ENCODE measurements at places on chromosomes 1 and 21.

GRCh38 chr1:94989911-94990473 lies 63.1 kb upstream of the CNN3 start:
- DNase-seq: no peak

- DNase-seq: no peak
These were observed 99.3 kb upstream of the VAV3 start for GRCh38 chr1:108064255-108064654.

DNA sequence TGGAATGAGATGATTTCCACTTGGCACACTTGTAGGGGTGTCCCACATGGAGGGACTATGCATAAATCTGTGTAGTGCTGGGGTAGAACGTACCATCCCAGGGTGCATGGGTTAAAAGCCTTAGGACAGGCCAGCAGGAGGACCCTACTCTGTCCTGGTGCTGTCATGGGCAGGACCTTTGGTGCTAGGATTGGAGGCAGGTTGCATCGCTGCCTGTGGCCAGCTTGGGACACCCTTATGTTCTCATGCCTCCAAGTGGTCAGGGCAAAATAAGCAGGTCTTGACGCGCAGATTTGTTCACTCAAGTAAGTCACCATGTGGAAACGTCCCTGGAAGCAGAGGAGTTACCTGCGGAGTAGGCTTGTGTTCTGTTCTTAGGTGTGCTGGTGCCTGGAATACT lies 49.5 kb upstream of the RAB3GAP2 start:
- DNase-seq: no peak

- no peak for DNase-seq
These were observed 23.0 kb upstream of the DNAJC11 start for GRCh38 chr1:6724517-6725141.

DNA sequence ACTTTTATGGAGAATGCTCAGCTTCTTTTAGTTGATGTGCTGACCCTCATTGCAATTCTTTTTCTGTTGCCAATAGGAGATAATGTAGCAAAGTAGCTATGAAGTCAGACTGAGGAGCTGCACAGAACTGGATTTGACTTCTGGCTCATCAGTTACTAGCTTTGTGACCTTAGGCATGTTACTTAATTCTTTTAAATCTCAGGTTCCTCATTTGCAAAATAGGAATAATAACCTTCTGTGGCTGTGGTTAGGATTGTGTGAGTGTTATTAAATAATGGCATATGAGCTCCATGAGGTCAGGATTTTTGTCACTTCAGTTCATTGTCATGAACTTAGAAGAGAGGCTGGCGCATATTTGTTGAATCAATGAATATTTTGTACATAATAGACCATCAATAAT lies 237.6 kb upstream of the SGIP1 start:
- no peak for DNase-seq

DNA sequence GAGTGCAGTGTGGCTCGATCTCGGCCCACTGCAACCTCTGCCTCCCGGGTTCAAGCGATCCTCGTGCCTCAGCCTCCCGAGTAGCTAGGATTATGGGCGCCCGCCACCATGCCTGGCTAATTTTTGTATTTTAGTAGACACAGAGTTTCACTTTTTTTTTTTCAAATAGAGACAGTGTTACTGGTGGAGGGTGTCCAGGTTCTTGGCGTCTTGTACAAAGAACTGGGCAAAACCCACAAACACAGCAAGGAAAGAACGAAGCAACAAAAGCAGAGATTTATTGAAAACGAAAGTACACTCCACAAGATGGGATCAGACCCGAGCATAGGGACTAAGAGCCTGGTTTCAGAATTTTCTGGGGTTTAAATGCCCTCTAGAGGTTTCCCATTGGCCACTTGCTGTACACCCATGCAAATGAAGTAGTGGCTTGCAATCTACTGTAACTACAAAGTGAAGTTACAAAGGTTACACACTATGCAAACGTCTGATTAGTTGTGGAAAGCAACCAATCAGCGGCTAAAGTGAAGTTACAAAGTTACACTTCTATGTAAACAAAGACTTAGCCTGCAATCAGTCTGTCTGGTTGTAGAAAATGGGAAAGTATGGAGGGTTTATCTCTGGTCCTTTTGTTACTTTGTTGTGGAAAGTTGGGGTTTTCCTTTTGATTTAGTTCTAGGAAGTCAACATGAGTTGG lies 199.1 kb downstream of the DYRK1A start:
- no peak for DNase-seq

GRCh38 chr1:62514746-62515423 lies 78.0 kb downstream of the USP1 start:
- DNase-seq: no peak

GRCh38 chr21:32456497-32456918 lies 44.0 kb downstream of the EVA1C start:
- no peak for DNase-seq

DNA sequence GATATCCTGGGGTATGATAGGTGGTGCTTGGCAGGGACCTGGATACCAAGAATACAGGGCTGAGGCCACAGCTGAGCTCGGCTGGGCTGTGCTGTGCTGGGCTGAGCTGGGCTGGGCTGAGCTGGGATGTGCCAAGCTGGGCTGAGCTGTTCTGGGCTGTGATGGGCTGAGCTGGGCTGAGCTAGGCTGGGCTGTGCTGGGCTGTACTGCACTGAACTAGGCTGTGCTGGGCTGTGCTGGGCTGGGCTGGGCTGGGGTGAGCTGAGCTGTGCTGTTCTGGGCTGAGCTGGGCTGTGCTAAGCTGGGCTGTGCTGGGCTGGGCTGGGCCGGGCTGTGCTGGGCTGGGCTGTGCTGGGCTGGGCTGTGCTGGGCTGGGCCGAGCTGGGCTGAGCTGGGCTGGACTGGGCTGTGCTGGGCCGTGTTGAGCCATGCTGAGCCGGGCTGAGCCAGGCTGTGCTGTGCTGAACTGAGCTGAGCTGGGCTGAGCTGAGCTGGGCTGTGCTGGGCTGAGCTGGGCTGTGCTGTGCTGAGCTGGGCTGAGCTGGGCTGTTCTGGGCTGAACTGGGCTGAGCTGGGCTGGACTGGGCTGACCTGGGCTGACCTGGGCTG lies 94.7 kb upstream of the ACTRT2 start:
- no peak for DNase-seq

DNA sequence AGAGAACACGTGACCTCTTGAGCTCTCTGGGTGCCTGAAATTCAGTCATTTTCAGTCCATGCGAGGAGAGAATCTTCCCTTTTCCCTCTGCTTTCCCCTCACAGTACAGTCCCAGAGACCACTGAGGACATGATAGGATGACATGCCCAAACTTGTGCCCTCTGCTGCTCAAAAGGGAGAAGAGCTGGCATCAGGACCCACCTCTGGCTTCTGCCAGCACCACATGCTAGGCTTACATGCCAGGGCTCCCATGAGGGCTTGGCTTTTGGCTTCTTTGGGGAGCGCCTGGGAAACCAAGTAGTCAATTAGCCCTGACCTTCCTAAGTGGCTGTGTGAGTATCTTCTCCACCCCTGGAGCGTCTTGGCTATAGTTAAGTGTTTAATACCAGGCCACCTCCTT lies 13.8 kb upstream of the KCNQ4 start:
- DNase-seq: no peak

DNA sequence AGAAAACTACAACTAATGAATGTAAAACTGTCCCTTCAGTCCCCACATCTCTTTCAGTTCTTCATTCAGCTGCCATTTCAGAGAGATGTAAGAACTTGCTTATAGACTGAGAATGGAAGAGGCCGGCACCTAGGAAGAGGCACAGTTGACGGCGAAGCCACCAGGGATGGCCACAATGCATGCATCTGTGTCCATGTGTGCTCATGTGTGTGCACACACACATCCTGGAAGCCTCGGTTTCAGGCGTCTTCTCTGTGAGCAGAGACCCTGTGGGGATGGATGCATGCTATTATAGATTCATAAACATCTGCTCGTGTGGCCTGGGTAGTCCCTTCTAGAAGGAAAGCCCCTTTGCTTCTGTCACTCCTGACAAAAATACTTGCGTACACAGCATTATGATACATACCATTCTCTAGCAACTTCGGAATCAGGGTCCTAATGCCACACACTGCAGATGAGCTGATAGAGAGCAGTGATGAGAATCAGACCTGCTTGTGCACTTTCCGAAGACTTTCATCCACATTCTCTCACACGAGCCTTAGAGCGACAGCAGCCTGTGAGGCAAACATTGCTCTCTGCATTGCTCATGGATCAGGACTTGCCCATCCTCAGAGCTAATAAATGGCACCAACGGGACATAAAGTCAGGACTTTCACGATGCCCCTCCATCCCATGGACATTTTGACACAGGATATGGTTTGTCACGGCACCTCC lies 12.4 kb upstream of the GPR61 start:
- no peak for DNase-seq

- no peak for DNase-seq
These were observed 17.7 kb downstream of the S100A10 start for GRCh38 chr1:151976015-151976343.

DNA sequence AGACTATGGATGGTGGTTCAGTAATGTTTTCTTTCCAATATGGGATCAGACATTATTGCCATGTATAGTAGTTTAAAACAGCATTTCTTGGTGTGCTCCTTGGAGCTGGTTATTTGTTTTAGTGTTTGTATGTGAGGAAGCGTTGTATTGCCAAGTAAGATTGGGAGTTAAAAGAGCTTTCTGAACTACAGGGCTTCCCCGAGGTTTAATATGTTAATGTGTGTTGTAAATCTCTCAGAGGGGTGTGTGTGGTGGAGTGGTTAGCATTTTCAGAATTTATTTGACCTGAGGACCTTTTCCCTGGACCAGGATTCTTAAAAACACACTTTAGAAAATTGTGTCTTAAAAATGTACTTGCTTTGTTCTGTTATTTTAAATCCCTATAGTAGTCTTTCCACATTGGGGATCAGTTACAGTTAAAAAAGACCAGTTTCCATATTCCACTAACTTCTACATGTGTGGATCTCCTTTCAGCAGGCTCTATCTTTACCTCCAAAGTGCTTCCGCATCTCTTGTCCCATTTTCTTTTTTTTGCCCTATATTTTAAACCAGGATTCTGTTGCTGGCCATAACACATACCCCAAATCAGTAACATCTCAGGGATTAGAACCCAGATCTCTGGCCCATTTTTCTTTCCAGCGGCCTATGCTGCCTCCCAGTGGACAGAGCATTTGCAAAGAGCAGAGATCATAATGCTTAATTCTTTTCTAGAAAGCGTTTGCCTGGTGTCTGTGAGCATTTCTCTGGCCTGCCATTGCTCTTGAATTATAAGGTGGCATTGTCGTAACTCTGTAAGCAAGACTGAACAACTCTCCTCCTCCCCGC lies 58.6 kb downstream of the PBX1 start:
- no peak for DNase-seq

- DNase-seq: no peak
These were observed 44.7 kb upstream of the PAXBP1 start for GRCh38 chr21:32816261-32816660.

DNA sequence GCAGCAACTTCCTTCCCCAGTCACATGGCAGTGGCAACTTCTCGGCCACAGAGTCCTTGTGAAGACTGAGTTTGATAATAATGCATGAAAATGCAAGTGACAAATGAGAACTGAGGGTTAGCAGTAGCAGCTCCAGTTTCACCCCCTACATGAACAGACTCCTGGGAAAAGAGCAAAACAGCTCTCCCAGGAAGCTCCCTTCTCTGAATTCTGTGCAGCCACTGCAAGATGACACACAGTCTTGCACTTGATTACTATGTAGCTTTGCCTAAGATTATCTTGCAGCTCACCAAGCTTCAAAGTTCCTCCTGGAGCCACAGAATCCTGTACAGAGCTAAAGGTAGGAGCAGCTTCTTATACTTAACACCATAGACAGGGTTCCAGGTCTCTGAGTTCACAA lies 4.7 kb downstream of the PGBD5 start:
- DNase-seq: no peak

DNA sequence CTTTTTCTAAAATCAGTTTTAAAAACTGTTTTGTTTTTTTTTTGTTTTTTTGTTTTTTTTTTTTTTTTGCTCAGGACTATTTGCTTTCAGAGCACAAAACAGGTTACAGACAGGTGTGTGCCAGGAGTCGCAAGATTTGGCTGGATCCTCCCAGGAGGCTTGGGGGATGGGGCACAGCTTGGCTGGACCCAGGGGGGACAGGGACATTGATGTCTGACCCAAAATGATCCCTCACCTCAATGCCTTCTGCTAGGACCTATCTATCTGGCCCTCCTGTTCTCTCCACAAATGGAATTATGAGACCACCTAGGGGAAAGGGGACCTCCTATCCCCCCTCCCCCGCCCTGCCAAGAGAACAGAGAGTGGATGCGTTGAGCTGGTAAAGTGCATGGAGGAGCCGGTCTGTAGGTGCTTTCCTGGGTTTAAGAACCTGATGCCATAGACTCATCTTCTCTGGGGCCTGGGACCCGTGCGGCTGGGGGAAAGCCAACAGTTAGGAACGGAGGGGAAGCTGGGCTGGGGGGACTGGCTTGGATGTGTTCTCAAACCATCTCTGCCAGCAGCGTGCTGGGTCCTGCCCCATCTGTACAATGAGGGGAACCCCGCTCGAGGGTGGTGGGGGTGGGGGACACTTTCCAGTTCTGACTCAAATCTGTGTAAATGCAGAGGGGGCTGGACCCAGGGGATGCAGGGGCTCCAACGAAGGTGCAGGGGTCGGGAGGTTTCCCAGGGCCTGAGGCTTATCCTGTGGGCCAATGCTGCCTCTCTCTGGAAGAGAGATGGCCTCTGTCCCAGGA lies 28.9 kb downstream of the RUNX3 start:
- peak; percentile 0 for DNase-seq

DNA sequence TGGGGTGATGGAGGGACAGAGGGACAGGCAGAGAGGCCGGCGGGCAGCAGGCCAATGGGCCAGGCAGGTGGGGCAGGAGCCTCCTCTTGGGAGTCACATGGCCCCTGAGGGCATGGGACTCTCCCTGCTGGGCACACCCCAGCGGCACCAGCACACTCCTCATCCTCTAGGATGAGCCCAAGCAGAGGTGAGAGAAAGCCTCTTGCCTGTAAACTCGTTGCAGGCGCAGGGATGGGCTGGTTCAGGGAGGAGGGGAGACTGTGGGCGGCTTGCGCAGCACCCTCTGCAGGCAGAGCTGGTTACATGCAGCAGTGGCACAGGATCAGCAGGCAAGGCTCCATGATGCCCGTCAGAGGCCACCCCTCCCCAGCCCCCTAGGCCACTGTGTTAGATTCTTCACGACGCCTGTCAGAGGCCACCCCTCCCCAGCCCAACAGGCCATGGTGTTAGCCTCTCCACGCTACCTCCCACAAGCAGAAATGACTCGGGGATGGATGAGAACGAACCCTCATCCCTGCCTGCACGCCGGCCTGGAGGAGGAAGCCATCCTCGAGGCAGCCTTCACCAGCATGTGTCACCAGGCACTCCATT lies 209.7 kb upstream of the VAMP3 start:
- DNase-seq: no peak

GRCh38 chr1:237562242-237562823 lies 328.4 kb downstream of the ZP4 start:
- DNase-seq: no peak

DNA sequence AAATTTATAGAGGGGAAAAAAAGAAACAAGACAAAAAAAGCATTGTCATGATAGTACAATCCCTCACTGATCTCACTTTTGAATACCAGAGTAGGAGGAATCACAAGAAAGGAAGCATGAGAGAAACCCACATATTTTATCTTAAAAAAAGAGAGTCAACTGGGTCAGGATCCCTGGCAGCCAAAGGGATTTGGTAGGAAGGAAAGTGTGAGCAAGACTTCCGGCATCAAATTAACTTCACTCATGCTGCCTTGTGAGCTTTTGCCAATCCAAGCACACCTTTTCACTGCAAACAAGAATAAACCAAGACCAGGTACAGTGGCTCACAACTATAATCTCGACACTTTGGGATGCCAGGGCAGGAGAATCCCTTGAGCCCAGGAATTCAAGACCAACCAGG lies 53.1 kb downstream of the SLC9C2 start:
- no peak for DNase-seq

GRCh38 chr1:55712148-55712547 lies 497.0 kb upstream of the USP24 start:
- no peak for DNase-seq
